ENCODE measurements at places on chromosomes 16 and 17.
A peak's percentile ranks its signal among the peaks of the same experiment; 100 is the strongest.

DNA sequence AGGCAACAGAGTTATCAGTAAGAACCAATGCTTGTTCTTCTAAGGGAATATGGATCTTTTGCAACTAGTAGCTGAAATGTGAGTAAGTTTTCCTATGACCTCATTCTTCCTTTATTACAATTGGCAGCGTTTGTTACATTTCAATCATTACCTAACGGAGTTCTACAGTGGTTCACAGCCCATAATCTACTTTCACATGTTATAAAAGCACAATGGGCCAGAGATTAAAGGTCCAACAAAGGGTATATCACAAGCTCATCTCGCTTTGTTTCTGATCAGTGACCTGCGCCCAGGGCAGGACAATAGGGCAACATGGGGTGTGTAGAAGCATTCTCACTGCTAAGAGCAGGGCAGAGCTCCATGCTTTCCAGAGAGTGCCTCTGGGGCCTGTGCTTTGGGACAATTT is 279.9 kb upstream of the DYNLRB2 start:
- no peak for DNase-seq

- DNase-seq, result peak; percentile 67
These were observed 8.3 kb downstream of the EFCAB5 start for GRCh38 chr17:29949696-29950095.

DNA sequence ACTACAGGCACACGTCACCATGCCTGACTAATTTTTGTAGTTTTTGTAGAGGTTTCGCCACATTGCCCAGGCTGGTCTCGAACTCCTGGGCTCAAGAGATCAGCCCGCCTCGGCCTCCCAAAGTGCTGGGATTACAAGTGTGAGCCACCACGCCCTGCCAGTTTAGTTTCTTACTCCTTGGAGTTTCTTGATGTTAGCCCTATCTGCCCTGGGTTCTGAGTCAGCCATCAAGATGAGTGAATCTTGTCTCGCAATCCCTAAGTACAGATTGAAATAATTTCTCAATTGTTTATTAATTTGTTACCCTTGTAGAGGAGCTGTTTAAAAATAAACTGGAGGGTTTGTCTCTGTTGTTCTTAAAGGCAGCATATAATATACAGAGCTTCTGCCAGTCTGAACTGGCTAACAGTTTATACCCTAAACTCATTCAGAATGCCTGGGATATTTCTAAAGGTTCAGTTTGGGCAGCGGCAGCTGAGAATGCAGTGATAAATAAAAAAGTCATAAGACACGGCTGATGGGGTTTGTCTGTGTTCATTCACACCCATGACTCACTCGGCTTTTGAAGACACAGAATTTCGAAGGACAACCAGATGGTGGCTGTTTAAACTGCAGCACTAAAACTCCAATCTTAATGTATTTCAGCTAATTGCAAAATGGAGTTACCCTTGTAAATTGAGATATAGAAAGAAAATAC is 39.6 kb downstream of the GPRC5B start:
- DNase-seq, result no peak

- DNase-seq, result no peak
These were observed 17.1 kb downstream of the RAI1 start for GRCh38 chr17:17698371-17698770.

DNA sequence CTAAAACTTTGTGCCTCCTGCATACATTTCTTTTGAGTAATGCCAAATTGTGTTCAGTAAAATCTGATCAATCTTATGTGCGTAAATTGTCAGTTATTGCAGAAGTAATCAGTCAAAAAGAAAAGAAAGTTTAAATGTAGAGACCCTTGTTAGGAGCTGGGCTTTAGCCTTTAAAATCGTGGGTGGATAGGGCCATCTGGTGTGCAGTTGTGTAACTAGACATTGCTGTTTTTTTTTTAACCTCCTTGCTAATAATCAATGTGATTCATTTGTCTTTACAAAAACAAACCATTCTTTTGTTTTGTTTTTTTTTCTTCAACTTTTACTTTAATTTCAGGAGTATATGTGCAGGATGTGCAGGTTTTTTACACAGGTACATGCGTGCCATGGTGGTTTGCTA is 5.3 kb upstream of the WWOX start:
- no peak for DNase-seq
